ENCODE measurements at places on chromosomes 12 and 14.
A peak's percentile ranks its signal among the peaks of the same experiment; 100 is the strongest.

- DNase-seq, result no peak
These were observed 19.4 kb upstream of the CNTN1 start for GRCh38 chr12:40672741-40673271.

- DNase-seq, result no peak
These were observed 196.4 kb downstream of the RASSF9 start for GRCh38 chr12:85639834-85640233.

GRCh38 chr12:96247563-96247962 lies 53.4 kb downstream of the ELK3 start:
- no peak for DNase-seq

DNA sequence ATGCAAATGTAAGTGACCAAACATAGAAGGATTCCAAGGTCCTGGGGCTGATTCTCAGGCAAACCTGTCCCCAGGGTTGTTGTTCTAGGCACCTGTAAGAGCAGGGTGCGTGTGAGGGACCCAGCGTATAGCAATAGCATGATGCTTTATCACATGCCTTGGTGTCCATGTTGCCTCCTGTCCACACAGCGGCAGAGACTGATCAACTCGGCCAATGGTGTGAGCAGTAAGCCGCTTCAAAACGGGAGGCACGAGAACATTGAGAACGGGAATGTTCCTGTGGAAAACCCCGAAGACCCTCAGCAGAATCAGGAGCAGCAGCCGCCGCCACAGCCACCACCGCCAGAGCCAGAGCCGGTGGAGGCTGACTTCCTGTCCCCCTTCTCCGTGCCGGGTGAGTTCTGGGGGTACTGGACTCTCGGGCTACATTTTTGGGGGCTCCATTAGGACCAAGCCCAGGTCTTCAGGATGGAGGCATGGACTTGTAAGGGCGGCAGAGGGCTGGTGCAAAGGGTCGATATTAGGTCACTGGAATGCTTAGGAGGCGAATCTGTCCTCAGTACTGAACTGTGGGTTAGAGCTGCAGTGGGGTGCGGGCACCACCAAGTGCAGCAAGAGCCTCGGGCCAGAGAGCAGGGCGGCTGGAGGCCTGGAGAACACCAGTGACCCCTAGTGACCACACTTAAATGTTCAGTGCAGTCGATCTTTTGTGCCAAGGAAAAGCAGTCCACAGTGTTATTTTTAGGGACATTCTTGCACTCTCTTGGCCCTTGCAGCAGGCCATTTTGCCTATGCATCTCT lies 57.2 kb upstream of the RIN3 start:
- peak; percentile 77 for DNase-seq

DNA sequence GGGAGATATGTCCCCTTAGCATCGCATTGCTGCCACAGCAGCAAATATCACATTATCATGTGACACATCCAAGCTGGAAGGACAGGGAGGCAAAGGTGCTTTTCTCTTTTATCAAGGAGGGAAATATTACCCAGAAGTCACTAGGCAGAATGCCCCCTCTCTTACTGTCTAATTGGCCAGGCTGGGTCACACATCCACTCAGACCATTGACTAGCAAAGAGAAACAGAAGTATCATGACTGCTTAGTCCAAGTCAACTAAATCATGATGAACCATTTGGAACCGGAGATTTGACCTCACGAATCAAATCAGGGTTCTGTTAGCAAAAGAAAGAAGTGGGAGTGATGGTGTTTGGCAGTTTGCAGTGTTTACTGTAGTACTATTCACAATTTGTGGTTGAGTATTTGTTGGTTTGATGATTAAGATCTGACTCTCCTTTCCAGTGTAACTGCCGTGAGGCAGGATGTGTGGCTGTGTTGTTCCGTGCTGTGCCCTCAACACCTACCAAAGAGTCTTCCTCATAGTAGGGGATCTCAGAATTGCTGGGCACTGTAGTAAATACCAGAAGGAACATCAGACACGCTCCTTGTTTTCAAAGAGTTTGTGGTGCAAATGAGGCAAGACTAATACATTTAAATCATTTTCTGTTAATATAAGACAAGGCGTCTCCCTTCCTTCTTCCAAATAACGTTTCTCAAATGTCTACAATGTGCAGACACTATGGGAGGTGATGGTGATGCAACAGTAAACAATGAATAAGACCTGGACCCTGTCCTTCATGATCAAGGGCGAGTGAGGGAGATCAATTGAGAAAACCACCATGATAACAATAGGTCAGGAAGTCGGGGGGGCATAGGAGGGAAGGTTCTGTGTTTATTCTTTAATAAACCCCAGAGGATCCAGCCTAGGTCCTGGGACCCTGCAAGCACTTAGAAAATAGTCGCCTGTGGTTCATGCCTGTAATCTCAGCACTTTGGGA lies 194.4 kb upstream of the CRY1 start:
- DNase-seq, result no peak

DNA sequence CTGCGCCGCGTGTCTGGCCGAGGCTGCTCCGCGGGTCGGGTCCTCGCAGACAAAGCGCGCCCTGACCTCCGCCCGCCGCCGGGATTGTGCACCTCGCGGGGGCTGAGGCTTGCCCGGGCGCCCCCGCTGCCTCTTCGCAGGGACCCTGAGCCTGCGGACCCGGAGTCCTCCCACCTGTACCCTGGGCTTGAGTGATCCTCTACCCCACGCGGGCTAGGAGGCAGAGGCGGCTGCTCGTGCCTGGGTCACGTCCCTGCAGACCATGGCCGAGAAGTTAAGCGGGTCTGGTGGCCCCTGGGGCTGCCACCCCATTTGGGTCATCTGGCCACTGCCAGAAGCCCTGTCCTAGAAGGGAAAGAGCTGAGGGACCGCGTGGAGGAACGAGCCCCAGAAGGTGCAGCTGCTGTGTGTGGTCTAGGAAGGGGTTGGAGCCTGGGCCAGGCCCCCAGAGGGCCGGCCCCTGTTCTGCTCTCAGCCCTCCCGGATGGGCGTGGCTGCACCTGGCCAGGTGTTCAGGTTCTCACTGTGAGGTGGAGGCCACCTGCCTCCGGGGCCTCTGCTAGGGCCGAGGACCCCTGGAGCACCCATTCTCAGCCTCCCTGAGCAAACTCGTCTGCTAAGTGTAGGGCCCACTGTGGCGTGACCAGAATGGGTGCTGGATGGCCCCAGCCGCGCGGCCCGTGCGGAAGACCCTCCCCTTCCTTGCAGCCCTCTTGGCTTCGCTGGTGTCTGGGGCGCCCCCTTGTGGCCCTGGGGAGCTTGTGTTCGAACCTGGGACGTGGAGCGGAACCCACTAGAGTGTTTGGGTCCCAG lies 49.6 kb downstream of the LRCOL1 start:
- DNase-seq, result no peak

GRCh38 chr12:112496496-112496895 lies 77.7 kb downstream of the PTPN11 start:
- DNase-seq, result no peak

GRCh38 chr14:73742520-73743238 lies 28.5 kb upstream of the PNMA1 start:
- no peak for DNase-seq

GRCh38 chr12:106976668-106977067 lies 10.3 kb downstream of the MTERF2 start:
- DNase-seq, result no peak

- DNase-seq, result no peak
These were observed 149.5 kb downstream of the SLC6A15 start for GRCh38 chr12:84763107-84763506.

DNA sequence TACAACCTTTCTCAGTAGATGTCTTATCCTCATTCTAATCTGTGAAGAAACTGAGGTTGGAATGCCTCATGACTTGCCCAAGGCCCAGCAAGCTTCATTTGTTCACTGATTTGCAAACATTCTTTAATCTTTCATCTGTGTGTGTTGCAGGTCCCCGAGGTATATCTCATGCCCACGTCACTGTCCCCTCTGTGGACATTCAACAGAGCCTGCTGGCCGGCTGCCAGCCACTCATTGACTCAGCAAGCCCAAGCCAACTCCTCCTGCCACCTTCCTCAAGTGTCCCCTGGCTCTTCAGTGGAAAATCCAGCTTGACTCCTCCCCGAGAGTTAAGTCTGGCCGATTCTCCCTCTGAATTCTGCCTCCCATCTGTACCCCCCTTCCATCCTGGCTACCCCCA lies 1.9 kb upstream of the DCAF4 start:
- no peak for DNase-seq

GRCh38 chr12:68389305-68389704 lies 57.1 kb upstream of the MDM1 start:
- DNase-seq, result no peak

DNA sequence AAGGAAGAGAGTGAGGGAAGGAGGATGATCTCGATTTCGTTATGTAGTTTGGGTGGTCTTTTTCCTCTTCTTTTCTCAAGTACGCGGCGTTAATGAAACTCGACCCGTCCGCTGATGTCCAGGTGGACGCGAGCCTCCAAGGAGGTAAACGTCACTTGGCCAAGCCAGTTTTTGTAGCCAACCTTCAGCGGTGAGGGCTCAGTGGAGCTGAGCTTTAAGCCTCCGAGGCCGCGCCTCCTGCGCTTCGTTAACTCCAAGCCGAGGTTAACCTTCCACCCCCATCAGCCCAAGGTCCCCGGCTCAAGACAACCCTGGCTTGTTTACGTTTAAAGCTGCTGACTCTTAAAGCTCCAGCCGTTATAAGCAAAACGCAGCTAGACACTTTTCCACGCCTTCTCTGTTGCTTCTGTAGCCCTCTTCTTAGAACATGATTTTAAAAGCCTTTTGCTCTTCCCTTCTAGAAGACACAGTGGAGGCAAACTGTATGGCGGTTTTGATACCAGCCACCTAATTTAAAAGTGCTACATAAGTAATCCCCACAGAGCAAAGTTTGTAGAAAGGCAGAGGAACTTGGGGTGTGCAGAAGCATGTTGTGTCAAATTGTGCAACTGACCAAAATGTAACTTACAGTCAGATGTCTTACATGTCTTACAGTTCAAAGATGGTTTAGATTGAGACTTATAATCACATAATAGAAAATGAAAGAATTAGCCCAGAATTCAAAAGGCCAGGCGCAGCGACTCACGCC lies 923 bp upstream of the ITPR2 start:
- DNase-seq, result no peak

- no peak for DNase-seq
These were observed 15.2 kb upstream of the TCP11L2 start for GRCh38 chr12:106287364-106287763.

DNA sequence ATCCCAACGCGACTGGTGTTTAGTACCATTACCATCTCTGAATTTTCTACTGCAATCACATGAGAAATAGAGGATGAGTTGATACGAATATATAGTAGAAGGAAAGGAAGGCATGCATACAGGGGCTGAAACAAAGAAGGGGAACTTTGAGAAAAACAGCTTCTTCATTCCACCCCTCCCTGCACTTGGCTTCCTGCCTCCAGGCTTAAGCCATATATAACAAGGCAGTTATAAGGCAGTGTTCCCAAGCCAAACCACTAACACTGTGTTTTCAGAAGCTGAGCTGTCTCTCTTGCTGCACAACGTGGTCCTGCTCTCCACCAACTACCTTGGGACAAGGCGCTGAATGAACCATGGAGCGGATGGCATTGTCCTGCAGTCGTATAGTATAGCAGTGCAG lies 11.0 kb downstream of the LETMD1 start:
- no peak for DNase-seq

GRCh38 chr12:18696971-18697602 lies 40.7 kb downstream of the PLCZ1 start:
- DNase-seq, result no peak

DNA sequence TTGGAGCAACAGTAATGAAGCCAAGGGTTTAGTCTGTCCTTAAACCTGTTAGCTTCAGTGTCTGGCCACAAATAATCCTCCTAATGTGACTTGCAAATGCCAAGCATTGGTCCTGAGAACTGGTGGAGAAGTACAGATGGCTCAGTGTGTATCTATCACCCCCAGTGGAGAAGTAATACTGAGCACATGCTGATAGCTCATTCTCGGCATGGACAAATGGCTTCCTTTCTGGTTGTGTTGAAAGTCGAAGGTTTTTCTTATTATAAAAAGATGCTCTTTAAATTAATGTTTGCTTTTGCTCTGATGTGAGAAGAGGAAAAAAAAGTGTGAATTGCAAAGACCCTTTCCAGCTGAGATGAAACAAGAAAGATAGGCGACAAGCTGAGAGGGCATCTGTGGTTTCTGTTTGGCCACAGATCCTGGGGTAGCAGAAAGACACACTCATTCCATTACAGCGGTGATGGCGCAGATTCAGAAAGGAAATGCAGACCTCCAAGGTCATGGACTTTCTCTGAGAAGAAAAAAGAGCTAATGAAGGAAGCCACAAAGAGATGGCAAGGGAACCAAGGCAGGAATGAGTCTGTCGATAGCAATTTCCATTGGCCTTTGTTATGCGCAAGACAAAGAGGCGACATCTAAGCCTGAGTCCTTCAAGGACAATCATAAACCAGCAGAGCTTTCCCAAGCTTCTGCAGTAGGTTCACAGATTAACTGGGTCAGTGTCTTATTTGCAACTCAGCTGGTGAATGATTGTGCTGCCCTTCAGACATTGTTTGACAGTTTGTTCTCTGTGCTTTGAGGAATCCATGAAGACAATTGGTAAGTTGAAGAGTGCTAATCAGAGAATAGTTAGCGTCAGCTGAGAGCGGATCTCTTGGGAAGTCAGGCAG lies 155.5 kb upstream of the RGS6 start:
- no peak for DNase-seq

DNA sequence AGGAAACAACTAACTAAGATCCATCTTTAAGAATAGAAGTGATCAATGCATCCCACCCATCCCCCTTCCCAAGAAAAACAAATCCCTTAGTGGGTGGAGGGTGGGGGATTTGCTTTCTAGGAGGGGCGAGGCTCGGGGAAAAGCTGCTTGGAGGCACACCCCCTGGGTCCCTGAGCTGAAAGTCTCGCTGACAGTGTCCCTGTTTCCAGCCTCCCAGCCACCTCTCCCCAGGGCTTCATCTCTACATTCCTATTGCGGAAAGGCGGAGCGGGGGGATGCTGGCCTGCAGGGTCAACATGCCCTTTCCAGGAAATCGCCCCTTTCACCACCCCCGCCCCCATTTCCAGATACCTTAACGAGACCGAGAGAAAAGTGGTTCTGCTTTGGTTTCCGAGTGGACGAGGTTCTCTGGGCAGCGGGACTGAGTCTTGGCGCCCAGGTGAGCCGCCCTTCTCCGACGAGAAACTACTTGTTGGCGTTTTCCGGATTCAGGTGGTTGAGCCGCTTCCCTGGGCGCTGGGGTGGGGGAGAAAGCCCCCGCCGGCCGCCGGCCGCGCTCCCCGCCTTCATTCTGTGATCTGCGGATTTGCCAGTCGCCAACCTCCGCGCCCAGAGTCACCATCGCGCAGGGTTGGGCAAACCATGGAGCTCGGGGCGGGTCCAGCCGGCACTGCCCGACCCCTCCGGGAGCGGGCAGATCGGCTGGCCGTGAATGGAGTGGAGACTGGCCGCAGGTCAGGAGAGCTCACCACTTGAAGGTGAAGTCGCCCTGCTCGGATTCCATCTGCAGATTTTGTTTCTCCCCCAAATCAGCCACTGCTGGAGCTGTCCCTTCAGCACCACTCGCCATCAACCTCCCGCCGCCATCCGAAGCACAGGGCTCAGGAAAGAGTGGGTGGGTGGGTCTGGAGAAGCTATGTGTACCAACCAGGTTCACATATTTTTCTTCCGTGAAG lies 505 bp downstream of the KCNC2 start:
- DNase-seq, result no peak

DNA sequence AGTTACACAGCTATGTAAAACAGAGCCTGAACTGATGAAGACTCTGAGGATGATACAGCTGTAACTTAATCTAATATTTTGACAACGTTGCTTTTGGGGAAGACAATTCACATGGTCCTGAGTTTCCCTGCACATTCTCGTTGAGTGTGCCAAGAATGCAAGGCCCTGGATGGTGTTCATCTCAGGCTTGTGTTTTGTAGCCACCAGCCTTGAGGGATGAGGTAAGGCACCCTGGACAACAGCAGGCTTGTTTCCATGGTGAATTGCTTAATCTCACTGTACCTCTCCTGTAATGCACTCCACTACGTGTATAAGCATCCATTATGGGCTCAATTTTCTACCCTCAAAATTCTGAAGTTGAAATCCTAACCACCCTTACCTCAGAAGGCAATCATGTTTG lies 2.1 kb downstream of the CATSPERB start:
- DNase-seq, result no peak

Measured in ascending aorta (tissue), 2 donors.